ENCODE measurements at places on chromosomes 4 and X. TPM values are rescaled to one million over a fixed set of nuclear protein-coding genes. Genes with fewer than 3 reads are reported as not detected.
A peak's percentile ranks its signal among the peaks of the same experiment; 100 is the strongest.

NEXMIF gene
- not detected for polyA plus RNA-seq

NEK1 gene
- polyA plus RNA-seq, result 5.8 TPM

DNA sequence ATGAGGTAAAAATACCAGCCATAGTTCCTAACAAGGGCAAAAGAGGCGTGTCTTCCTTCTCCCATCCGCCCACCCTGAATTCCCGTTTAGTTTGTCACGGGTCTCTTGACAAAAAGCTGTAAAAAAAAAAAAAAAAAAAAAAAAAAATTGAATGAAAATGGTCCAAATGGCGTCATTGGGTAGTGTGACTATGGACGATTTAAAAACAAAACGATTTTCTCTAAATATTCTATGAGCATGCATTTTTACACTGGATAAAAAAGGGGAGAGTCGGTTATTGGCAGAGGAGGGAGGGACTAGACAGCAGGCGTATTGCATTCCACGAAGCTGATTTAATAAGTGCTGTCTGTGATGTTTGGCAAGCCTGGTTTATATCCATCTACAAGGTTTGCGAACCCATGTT lies at the start of gene FAM133A:
Gene FAM133A, plus strand, starts transcription at position 338 of the 403 bp plus-strand sequence. CDS start 35,214 bp downstream, outside the sequence.
- DNase-seq, result no peak

DNA sequence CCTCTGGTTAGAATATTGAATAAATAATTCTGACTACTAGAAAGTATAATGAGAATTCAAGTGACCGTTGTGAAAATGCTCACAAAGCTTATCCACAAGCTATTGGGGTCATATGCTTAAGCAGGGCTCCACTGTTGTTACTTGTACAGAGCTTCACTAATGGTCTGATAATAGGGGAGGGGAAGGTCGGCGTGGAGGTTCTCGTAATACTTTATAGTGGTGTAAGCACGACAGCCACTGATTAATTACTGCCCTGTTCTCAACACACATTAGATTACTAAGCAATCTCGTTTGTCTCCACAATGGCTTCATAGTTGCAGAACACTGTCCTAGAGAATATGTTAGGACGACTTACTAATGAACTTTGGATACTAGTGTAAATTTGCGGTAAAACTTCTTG lies 11.6 kb downstream of the UNC5C start:
- DNase-seq, result no peak

DNA sequence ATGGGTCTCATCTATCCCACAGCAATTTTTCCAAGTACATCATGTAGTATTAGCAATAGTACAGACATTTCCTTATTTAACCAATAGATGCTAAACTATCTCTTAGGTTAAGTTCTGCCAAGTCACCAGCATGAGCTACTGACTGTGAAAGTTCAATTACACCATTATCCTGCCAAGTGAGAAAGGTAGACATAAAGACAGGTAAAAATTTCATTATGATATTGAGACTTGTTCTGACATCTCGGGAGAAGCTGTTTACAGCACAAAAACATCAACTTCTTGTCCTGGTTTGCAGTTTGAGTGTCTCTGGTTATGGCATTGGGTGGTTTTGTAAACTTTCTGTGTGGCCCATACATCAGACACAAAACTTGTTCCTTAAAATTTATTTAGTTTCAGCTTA lies 622.4 kb upstream of the PCDH10 start:
- DNase-seq, result no peak

- peak; percentile 12 for DNase-seq
Observed at GRCh38 chr4:150573534-150573933, 8.4 kb upstream of the MAB21L2 start.

- DNase-seq, result no peak
Observed at GRCh38 chr4:124060261-124060918, 652.1 kb downstream of the ANKRD50 start.
